ENCODE measurements at places on chromosomes 11 and 22.
A peak's percentile ranks its signal among the peaks of the same experiment; 100 is the strongest.

DNA sequence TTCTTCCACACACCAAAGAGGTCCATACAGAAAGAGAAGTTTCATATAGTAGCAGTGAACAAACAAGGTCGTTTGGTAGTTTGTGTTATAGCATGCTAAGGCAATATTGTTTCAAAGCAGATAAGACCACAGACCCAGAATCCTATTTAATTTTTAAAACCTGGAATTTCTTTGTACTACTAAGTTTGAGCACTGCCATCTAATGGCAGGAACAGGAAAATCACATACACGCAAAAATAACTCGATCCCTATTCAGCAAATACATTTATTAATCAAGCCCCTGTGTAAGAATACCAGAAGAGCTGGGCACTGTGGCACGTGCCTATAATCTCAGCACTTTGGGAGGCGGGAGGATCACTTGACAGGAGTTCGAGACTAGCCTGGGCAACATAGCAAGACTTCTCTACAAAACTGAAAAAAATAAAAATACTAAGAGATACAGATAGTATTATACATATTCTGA lies 2.9 kb upstream of the BTBD10 start:
- no peak for DNase-seq

DNA sequence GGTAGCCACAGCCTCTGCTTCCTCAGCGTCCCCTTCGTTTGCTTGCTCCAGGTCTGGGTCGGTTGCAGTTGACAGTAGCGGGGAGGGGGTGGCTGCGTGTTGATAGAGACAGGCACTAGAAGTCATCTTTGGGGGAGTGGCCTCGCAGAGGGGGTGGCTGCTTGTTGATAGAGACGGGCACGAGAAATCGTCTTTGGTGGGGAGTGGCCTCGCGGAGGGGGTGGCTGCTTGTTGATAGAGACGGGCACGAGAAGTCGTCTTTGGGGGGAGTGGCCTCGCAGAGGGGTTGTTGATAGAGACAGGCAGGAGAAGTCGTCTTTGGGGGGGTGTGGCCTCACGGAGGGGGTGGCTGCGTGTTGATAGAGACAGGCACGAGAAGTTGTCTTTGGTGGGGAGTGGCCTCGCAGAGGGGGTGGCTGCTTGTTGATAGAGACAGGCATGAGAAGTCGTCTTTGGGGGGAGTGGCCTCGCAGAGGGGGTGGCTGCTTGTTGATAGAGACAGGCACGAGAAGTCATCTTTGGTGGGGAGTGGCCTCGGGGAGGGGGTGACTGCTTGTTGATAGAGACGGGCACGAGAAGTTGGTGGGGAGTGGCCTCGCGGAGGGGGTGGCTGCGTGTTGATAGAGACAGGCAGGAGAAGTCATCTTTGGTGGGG lies 328.3 kb downstream of the TBC1D22A start:
- no peak for DNase-seq

DNA sequence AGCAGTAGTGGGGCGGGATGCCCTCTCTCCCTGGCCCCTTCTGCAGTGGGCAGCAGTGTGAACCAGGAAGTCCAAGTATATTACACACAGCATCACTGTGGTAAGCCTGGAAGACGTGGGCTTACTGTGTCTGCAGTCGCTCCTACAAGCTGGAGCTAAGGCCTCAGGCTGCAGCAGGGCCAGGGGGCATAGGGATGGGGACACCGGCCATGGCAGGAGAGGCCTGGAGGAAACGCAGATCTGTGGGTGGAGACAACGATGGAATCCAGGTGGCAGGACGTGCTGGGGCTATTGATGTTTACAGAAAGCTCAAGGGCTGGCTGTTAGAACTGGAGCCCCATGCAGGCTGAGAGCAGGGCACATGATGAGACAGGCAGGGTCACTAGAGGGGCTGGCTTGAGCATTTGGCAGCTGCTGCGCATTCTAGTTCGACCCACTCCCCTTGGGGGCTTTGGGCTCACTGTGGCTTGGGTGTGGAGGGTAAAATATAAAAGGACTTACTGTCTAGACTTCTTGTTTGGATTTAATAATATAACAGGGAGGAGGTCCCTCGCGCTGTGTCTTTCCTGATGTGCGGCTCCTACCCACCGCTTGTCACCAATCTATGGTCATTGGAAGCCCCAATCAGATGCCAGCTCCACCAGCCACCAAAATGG lies 539.5 kb downstream of the TBC1D22A start:
- no peak for DNase-seq

- no peak for DNase-seq
Measured at GRCh38 chr11:82047200-82047599, 686.5 kb downstream of the FAM181B start.

GRCh38 chr11:121383716-121384115 lies 68.4 kb upstream of the SORL1 start:
- no peak for DNase-seq

GRCh38 chr22:28560046-28560742 lies 119.4 kb downstream of the TTC28 start:
- DNase-seq, result no peak

- DNase-seq, result peak; percentile 88
Measured at GRCh38 chr11:449889-450808, at the start of gene PTDSS2. Gene PTDSS2, plus strand, starts transcription at chr11:450279. Its CDS starts 177 bp downstream, at chr11:450456.

DNA sequence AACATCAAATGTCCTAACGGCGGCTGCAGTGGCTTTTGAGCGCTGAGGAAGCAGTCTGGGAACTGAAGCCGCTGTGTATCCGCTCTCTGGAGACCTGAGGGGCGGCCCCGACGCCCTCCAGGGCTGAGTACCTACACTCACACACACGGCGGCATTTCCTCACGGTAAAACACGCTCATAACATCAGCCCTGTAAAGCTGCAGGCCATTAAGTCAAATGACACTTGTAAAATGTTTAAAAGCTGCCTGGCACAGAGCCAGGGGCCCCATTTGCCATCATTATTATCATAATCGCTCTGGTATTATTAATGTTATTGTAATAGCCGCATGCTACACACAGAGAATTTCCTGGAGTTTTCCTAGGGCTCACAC lies 5.1 kb downstream of the CARS1 start:
- no peak for DNase-seq

DNA sequence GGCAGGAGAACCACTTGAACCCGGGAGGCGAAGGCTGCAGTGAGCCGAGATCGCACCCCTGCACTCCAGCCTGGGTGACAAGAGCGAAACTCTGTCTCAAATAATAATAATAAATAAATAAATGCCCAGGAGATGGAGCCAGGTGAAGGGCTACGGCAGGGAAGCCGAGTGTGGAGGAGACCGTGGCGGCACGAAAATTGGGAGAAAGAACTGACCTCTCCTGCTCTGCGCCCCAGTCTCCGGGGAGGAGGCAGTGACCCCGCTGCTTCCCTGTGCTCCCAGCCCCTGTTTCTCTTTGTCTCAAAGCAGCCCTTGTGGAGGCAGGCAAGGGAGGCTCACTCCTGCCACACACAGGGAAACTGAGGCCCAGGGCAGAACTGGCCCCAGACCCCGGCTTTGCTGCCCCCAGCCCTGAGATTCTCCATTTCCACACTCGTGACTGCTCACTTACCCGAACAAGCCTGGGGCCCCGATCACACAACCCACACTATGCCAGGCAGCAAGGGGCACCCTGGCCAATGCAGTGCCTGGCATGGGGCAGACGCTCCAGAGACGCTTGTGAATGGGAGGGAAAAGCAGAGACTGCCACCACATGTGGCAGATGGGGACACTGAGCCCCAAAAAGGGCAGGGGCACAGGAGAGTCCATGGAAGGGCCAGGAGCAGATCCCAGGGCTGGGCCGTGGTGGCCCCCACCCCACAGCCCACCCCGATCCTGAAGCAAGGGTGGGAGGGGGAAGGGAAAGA lies 80.4 kb upstream of the PRR5 start:
- no peak for DNase-seq

DNA sequence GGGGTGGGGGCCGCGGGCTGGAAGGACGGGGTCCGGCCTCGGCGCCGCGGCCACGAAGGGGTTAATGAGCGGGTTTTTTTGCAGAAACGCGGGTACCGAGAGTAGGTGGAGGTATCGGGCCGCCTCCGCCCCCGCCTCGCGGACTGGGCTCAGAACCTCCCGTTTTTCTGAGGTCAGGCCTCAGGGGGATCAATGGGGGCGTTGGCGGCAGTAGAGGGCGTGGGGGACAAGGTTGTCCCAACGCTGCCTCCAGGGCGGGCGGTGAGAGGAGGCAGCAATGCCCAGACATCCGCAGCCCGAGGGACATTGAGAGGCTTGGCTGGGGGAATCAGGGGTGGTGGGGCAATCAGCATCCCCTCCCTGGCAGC lies 34.8 kb upstream of the PRODH start:
- no peak for DNase-seq

DNA sequence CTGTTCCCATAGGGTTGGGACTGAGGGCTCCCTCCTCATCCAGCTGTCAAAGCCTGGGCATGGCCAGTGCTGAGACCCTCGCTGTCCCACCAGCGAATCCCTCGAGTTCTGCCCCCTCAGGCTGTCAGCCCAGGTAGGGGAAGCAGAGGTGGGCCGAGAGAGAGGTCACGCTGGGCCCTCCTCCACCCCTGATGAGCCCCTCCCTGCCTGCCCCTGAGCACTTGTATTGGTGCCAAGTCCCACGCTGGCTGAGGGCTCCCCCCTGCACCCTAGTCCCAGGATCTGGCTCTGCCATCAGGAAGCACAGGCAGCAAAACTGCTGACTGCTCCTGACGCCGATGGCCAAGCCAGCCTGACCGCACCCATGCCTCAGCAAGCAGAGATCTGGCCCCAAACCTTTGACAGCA lies 3.3 kb downstream of the PRR33 start:
- no peak for DNase-seq

GRCh38 chr22:35761037-35761436 lies 43.4 kb downstream of the APOL5 start:
- DNase-seq, result no peak

DNA sequence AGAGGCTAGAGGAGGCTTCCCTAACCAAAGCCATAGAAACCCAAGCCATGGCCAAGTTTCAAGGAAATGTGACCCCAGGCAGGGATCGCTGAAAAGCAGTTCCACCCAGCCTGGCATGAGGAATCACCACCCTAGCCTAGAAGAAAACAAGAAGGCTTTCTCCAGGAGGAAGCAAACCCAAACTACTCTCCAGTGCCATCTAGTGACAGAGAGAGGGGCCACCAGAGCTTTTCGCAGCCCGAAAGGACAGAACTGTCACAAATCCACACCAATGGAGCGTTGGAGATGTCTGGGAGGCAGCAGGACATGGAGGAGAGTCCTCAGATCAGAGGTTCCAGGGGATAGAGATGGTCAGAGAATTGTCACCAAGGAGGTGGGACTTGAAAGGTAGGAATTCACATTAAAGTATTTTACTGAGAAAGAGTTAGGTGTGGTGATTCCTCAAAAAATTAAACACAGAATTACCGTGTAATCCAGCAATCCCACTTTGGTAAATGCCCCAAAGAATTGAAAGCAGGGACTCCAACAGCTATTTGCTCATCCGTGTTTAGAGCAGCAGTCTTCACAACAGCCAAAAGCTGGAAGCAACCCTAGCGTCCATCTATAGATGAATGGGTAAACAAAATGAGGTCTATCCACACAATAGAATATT lies 67.3 kb upstream of the NUP50 start:
- peak; percentile 35 for DNase-seq

DNA sequence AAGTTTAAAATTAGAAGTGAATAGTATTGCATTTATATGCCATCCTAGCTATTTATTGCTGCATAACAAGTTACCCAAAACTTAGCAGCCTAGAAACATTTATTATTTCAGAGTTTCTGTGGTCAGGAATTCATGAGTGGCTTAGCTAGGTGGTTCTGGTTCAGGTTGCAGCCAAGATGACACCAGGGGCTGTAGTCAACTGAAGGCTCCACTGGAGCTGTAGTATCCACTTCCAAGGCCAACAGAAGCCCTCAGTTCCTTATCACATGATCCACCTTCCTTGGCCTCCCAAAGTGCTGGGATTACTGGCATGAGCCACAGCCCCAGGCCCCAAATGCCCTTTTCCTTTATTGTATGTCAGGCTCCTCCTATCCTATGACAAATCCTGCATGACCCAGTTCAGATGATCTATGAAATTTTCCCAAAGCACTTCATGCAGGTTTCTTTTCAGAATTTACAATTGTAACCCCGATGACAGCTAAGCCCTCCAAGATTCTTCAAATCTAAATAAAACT lies 6.1 kb upstream of the ALG8 start:
- DNase-seq, result no peak

DNA sequence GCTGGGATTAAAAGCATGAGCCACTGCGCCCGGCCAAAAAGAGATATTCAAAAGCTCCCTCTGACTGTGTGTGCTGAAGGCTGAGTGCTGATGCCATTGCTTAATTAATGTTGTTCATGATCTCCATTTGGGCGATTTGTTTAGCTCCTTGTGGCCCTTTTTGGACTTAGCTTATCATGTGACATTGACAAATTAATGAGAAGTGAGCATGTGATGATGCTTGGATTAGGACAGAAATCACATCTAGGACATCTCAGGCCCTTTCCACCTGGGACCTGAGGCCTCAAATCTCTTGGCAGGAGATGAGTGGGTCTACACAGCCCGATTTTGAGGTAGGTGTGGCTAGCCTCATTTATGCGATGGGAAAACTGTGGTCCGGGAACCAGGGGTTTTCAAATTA lies 10.4 kb downstream of the EHF start:
- no peak for DNase-seq

- DNase-seq, result no peak
Measured at GRCh38 chr11:133793271-133794035, 51.9 kb downstream of the SPATA19 start.

- no peak for DNase-seq
Measured at GRCh38 chr11:112082729-112083128, 3.8 kb downstream of the TIMM8B start.

DNA sequence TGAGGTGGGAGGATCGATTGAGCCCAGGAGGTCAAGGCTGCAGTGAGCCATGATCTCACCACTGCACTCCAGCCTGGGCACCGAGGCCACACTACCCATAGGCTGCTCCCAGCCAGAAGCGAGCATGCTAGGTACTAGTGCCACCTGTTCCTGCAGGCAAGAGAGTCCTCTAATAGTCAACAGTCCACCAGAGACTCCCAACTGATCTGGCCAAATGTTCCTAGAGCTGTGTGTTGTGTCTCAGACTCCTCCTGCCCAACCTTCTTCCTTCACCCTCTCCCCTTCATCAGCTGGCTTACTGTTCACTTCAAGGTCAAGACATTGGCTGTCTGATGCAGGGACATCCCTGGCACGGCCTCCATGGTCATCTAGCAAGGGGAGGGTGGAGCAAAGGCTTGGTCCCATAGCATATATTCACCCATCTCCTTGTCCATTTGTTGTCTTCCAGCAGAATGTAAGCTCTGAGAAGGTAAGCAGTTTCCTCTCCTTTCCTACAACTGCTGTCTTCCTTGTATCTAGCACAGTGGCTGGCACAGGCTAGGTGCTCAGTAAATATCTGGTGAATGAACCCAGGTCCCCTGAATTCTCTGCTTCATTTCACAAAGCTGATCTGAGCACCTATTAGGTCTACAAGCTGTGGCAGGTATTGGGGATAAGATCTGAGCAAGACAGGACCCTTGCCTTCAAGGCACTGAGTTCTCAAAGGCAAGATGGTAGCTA lies 126.2 kb upstream of the SERPIND1 start:
- DNase-seq, result no peak

Data from stimulated activated CD4-positive, alpha-beta T cell treated with anti-CD3 and anti-CD28 coated beads, TNF-alpha, amount 100 ng/mL, for 24 hours (primary cell).